Fibroblast of skin of abdomen (primary cell): ENCODE measurements at places on chromosomes 16 and 17.

- DNase-seq, result peak; percentile 76
Observed at GRCh38 chr17:29645515-29646051, 22.9 kb upstream of the CORO6 start.

GRCh38 chr17:82157046-82158035 lies 55.3 kb downstream of the CCDC57 start:
- DNase-seq, result no peak

DNA sequence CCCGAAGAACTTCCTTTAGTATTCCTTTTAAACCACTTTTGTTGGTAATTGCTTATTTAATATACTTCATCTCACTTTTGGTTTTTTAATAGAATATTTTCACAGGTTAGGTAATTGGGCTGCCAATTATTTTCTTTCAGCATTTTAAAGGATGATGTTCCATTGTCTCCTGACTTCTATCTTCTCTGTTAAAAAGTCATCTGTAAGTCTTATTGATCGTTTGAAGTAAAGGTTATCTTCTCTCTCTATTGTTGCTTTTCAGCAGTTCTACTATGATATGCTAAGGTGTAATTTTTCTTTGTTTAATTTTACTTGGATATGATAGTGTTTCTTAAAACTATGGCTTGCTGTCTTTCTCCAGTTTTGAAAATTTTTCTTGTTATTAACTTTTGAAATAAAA lies 307.5 kb downstream of the MAP2K4 start:
- DNase-seq, result no peak

- no peak for DNase-seq
Observed at GRCh38 chr17:19753051-19753509, 5.0 kb upstream of the ALDH3A1 start.

- DNase-seq, result no peak
Observed at GRCh38 chr17:73341350-73342049, 29.7 kb upstream of the CDC42EP4 start.

DNA sequence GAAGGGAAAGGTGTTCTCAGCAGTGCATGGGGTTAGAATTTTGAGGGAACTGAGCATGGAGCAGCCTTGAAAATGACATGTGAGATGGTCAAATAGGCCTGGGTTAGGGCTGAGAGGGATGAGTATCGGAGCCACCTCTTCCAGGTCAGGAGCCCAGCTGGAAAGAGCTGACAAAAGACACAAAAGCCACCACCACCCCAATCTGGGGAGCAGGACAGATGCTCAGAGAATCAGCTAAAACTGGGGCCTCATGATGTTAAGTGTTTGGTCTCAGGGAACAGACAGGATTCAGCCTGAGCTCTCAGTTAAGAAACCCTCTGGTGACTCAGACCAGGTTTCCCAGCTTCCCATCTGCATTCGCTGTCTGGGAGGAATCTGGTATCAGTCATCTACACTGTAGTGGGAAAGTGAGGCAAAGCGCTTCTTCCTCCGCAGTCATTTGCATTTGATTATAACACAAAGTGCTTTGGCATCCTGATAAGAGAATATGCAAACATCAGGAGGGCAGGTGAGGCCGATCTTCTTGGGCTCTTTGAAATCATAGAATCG lies 2.6 kb downstream of the WNT9B start:
- DNase-seq, result peak; percentile 62
